ENCODE measurements at places on chromosomes 16 and 17.

DNA sequence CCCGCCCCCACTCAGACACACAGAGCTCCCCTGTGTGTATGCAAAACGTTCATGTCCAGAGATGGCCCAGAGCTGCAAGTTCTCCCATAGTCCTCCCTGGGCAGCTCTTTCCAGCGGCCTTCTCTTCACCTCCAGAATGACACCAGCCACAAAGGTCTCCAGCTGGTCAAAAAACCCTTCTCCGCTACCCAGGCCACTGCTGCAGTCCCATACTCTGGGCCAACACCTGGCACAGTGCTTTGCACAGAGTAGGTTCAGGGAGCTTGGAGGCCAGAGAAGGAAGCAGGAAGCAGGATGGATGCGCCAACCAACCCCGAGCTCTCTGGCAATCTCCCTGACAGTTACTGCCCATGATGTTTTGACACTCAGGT is 1.1 kb upstream of the STAT5B start:
- DNase-seq, result no peak

DNA sequence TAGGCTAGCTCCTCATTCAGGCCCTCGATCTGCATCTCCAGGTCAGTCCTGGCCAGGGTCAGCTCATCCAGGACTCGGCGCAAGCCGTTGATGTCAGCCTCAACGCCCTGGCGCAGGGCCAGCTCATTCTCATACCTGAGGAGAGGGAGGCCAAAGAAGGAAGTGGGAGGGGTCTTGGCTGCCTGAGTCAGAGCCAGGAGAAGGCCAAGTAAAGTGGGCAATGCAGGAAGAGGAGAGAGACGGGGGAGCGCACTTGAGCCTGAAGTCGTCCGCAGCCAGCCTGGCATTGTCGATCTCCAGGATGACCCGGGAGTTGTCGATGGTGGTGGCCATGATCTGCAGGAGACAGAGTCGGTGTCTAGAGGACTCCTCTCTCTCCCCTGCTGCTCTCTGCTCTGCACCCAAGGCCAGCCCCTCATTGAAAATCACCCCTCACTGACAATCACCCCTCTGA is 1.8 kb downstream of the KRT15 start:
- DNase-seq, result no peak

GRCh38 chr17:32157225-32157624 is 14.9 kb downstream of the RHOT1 start:
- no peak for DNase-seq

DNA sequence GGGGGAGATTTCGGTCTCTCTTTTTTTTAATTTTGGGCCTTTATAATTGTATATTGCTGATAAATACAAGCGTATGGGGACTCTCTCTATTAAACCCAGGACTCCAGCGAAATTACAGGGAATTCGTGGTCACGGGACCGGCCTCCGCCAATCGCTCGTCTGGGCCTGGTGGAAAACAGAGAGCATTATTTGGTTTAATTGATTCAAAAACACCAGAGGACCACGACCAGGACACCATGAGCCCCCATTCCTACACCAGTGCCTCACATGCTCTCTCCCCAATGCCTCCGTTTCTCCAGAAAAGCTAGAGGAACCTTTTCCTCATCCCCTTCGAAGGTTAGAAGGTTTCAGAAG is at the start of gene HOXB2:
Gene HOXB2 (minus strand): TSS at position 88 of the 354 bp plus-strand sequence. CDS start 198 bp downstream, outside the sequence.
- DNase-seq, result no peak

DNA sequence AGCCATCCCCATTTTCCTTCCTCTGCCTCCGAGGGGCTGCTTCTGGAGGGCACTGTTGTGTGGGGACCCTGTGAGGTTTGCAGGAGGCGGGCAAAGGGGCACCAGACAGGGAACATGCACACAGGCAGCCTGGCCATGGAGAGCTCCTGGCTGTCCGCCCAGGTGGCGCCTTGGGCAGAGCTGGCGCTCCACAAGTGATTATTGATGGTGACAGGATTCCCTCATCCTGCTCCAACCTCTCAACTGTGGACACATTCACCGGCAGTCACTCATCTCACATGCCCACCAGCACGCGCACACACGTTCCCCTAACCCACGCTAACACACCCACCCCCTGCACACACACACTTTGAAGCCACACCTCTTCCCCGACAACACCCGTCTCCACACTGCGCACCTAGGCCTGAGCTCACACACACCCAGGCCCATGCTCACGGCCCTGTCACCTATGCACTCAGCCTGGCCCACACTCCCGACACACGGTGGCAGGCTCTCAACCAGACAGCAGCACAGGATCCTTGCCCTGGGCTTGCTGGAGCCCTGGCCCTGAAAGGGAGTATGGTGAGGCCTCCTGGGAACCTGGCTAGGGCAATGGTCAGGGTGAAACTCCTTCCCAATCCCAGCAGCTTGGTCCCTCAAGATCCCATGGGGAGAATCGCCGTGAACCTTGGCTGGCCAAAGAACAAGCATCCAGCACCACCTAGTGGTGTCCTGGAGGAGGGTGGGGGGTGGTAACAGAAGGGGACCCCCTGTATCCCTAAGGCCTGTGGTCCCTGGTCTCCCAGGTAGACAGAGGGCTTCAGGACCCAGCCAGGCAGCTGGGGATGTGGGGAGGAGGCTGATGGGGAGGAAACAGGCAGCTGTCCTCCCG is 3.6 kb downstream of the PNMT start:
- DNase-seq, result peak; percentile 27

GRCh38 chr17:77503916-77504651 is 363.3 kb downstream of the SEC14L1 start:
- no peak for DNase-seq

- no peak for DNase-seq
Measured at GRCh38 chr16:81967358-81967757, 43.9 kb downstream of the SDR42E1 start.

- DNase-seq, result no peak
Measured at GRCh38 chr16:56855946-56856345, 9.1 kb upstream of the SLC12A3 start.

- peak; percentile 56 for DNase-seq
Measured at GRCh38 chr17:49434821-49435670, 20.4 kb upstream of the PHB1 start.

DNA sequence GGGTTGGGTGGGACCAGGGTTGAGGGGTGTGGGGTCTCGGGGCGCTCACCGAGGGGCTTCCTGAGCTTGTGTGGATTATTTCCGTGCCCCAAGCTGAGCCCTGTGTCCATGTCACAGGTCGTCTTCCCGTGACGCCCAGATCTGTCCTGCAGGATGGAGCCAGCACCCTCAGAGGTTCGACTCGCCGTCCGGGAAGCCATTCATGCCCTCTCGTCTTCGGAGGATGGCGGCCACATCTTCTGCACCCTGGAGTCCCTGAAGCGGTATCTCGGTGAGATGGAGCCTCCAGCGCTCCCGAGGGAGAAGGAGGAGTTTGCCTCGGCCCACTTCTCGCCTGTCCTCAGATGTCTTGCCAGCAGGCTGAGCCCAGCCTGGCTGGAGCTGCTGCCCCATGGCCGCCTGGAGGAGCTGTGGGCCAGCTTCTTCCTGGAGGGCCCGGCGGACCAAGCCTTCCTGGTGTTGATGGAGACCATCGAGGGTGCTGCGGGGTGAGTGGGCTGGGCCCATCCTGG is 1.0 kb downstream of the TELO2 start:
- no peak for DNase-seq

DNA sequence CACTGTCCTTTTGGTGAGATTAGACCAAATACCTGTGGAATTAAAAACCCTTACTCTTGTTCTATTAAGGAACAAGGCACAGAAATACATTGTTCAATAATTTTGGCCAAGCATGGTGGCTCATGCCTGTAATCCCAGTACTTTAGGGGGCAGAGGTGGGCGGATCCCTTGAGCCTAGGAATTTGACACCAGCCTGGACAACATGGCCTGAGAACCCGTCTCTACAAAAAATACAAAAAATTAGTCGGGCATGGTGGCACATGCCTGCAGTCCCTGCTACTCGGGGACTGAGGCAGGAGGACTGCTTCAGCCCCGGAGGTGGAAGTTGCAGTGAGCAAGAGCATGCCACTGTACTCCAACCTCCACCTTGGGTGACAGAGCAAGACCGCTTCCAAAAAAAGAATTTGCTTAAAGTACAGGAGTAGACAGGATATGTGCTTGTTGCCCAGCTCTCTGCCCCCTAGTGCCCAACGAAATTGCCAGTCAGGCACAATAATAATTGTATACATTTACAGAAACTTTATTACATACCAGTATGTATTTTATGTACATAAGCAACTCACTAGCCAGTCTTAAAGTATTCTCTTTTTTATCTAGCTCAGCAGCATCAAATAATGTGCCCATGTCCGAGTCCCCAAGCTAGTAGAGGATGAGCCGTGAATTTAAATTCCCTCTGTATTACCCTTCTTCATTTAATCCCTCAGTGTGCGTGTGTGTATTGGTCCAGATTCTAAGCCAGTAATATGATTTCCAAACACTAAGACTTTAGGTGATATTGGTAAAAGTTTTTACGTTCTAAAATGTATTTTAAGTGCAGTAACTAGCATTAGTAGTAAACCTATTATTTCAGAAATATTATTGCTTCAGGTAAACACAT is 1.4 kb downstream of the THUMPD1 start:
- no peak for DNase-seq

Data from neural crest cell (in vitro differentiated cells).